ENCODE measurements at places on chromosomes 7 and 10. TPM values are rescaled to one million over a fixed set of nuclear protein-coding genes. Genes with fewer than 3 reads are reported as not detected.

The RAB18 gene
- 87.0 TPM for total RNA-seq

- no peaks in the 10 kb centered on the region for H3K36me3 ChIP-seq
- H3K27ac ChIP-seq = no peak overlapping the region
- no peak for DNase-seq
- H3K4me3 ChIP-seq = no peak overlapping the region
- H3K4me1 ChIP-seq = no peaks in the 10 kb centered on the region
These were observed 216.6 kb upstream of the YAE1 start for GRCh38 chr7:39349452-39350123.

DNA sequence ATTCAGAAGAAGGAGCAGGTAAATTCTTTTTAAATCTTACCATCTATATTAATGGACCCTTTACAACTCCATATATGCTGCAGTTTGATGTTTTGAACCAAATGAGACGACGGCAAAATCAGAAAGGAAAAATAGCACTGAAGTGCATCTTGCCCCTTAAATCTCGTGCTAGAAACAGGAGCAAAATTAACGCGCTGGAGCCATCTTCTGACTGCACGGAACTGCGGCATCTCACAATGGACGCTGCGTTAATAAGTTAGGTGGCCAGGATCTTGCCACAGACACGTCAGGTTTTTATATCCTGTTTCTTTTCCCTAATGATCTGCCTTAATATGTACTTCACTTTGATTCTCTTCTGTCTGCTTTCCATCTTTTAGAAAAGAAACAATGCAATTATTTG lies 354.5 kb downstream of the TFEC start:
- no peak overlapping the region for H3K4me3 ChIP-seq
- no peak for DNase-seq
- no peaks in the 10 kb centered on the region for H3K4me1 ChIP-seq

- no peak overlapping the region for H3K27ac ChIP-seq
- no peaks in the 10 kb centered on the region for H3K27me3 ChIP-seq
- H3K4me3 ChIP-seq = no peak overlapping the region
- DNase-seq = no peak
These were observed 6.9 kb upstream of the SFRP5 start for GRCh38 chr10:97778452-97779302.

DNA sequence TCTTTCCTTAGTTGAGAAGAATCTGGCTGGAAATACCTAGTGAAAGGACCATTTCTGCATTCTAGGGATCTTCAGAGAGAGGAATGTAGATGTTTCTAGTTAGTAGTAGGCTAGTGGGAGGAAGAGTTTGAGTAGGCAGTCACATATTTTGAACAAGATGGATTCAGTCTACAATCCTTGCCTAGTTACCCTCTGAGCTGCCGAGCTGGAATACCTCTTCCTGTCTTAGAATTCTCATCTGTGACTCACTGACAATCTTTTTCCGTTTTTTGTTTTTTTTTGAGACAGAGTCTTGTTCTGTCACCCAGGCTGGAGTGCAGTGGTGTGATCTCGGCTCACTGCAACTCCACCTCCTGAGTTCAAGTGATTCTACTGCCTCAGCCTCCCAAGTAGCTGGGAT lies 30.7 kb upstream of the PLPP4 start:
- H3K27ac ChIP-seq = no peak overlapping the region
- no peaks in the 10 kb centered on the region for H3K27me3 ChIP-seq
- H3K4me3 ChIP-seq = no peak overlapping the region
- no peak for DNase-seq
- no peaks in the 10 kb centered on the region for H3K4me1 ChIP-seq

- DNase-seq = no peak
- H3K4me1 ChIP-seq = peaks cover 13% of the 10 kb centered on the region
- H3K36me3 ChIP-seq = no peaks in the 10 kb centered on the region
These were observed 66.8 kb downstream of the CCDC6 start for GRCh38 chr10:59839576-59839975.

All from psoas muscle (tissue), 8 donors.